ENCODE measurements at places on chromosomes 5 and 9. TPM values are rescaled to one million over a fixed set of nuclear protein-coding genes. Genes with fewer than 3 reads are reported as not detected.
A peak's percentile ranks its signal among the peaks of the same experiment; 100 is the strongest.

Gene HAVCR2
- total RNA-seq = not detected

Gene GPSM1
- 14.2 TPM for total RNA-seq

DNA sequence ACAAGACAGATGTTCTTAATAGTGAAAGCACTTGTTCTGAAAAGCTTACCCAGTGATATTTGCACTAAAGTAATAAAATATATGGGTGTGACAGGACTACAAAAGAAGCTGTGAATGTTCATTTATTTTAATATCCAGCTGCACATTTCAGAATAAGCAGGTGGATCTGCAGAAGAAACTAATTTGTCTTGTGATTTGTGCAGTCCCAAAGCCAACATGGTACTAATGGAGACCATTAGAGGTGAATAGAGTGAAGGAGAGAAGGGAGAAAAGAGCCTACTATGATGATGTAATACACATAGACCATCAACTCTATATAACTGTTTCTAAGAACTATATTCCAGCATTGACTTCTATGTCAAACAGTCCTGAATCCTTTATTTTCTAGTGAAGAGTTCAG lies 362.8 kb downstream of the ISL1 start:
- no peak overlapping the region for H3K27ac ChIP-seq
- no peaks in the 10 kb centered on the region for H3K4me1 ChIP-seq
- no peaks in the 10 kb centered on the region for H3K36me3 ChIP-seq
- H3K27me3 ChIP-seq = no peaks in the 10 kb centered on the region
- DNase-seq = no peak

DNA sequence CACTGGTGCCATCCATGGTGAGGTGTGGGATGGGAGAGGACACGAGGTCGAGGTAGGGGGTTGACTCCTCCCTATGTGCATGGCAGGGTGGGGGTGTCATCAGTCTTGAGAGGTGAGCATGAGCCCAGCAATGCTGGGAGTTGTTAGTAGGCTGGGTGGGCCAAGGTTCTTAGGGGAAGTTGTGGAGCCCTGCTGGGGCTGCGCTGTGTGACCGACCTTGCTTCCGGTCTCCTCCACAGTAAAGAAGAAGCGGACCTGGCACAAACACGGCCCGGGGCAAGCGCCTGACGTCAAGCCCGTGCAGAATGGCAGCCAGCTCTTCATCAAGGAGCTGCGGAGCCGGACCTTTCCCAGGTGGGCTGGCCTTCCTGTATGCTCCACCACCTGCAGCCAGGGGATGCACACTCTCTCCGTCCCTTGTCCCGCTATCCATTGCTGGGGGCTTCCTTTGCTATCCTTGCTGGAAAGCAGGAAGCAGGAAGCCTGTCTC lies 59.8 kb downstream of the PHF2 start:
- no peaks in the 10 kb centered on the region for H3K4me1 ChIP-seq
- no peaks in the 10 kb centered on the region for H3K36me3 ChIP-seq
- no peak overlapping the region for H3K4me3 ChIP-seq
- no peaks in the 10 kb centered on the region for H3K27me3 ChIP-seq
- H3K27ac ChIP-seq = no peak overlapping the region

- H3K36me3 ChIP-seq = no peaks in the 10 kb centered on the region
- no peak overlapping the region for H3K27ac ChIP-seq
- H3K4me1 ChIP-seq = peaks cover 4% of the 10 kb centered on the region
Observed at GRCh38 chr5:115869256-115869795, 27.6 kb downstream of the AP3S1 start.

Gene HMGCR
- 113 TPM for total RNA-seq

DNA sequence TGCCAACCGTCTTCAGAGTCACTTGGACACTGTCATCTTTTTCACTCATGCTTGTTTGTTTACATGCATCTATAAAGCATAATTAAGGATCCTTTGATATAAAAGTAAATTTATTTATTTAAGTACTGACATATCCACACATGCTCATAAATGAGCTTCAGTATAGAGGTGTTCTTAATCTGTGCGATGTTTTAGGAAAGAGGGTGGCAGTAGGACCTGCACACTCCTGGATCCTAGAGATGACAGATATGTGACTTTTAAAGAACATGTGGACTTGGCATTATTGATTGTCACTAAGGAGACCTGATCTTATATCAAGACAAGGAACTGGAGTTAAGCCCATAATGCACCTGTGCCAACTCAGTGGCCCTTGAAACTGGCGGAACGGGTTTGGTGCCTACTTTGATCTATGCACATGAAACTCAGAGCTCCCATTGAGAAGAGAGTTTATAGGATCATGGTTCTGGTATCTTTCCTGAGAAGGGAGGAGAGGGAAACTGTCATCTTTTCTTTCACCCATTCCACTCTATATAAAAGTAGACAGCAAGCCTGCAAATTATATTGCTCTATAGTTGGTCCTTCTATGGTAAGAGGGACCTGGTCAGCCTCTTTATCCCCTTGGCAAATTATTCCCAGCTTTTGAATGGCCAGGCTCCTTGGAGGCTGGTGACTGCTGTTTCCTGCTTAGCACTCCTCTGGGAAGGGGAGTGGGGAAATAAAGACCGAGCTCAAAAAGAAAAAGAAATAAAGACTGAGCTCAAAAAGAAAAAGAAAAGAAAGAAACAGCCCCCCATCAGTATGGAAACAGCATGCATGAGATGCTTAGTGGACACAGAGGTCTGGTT lies 57.8 kb upstream of the LIFR start:
- H3K4me3 ChIP-seq = no peak overlapping the region

DNA sequence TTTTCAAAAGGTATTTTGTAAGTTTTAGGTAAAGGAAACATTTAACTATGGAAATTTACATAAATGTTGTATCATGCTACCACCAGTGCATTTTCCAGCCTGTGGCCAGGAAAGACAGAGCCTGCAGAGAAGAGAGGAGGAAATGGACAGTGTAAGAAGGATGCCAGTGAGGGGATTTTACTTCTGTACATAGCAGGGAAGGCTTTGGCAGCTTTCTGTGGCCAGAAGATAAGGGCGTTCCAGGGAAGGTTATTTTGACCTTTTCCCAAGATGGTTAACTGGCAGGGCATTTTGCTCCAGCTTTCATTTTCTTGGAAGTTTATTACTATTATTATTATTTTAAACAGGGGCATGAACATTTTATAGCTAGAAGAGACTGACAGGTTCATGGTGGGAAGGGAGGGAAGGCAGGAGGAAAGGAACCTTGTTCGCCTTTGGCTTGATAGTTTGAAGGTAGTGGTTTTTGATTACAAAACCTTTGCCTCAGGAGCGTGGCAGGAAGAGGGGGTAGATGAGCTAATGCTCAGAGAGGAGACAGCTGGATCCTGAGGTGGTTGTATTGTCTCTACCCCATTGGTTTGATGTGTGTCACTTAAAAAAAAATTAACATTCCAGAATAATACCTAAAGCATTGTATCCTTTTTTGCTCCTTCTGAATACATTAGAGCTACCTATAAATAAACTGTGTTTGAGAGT lies 4.1 kb downstream of the ISOC1 start:
- H3K27me3 ChIP-seq = no peaks in the 10 kb centered on the region
- no peaks in the 10 kb centered on the region for H3K36me3 ChIP-seq
- DNase-seq = no peak
- peaks cover 8% of the 10 kb centered on the region for H3K4me1 ChIP-seq
- H3K4me3 ChIP-seq = no peak overlapping the region

Gene PCDHB14
- 0.80 TPM for total RNA-seq

DNA sequence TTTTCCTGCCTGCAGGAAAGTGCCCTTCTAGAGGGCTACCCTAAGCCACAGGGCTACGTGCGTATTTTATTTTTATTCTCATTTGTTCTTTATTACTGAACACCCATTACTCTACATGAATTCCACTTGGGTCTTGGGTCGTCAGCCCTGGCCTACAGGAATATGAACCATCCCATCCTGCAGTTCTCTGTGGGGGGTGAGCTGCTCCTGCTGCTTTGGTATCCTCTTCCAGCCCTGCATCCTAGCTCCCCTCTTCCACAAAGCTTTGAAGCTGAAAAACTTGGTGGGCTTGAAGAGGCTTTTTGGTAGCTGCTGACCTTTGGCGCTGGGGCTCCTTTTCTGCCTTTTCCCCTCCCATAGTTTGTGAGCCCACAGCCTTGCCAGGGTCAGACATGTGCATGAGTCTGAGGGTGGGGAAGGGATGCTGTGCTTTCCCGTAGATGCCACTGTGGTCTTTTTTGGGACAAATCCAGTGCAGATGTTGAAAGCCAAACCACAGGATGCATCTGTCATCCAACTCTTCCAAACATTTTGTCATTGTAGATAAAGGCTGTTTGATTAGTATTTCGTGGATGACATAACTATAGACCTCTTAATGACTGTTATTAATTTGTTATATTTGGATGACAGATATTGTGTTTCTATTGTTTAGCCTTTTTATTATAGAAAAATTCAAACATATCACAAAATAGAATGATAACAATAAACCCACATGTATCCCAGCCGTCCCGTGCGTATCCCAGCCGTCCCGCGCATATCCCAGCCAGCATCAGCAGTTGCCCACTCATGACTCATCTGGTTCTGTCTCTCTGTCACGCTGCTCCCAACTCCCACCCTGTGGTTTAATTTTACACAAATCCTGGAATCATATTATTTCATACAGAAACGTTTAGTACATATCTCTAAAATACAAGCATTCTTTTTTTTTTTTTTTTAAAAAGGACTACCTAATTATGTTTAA lies 43.9 kb downstream of the SLC46A2 start:
- H3K4me3 ChIP-seq = no peak overlapping the region
- no peaks in the 10 kb centered on the region for H3K27me3 ChIP-seq
- no peak overlapping the region for H3K27ac ChIP-seq
- H3K4me1 ChIP-seq = no peaks in the 10 kb centered on the region
- H3K36me3 ChIP-seq = no peaks in the 10 kb centered on the region

Gene ENTPD8
- total RNA-seq = 3.9 TPM

DNA sequence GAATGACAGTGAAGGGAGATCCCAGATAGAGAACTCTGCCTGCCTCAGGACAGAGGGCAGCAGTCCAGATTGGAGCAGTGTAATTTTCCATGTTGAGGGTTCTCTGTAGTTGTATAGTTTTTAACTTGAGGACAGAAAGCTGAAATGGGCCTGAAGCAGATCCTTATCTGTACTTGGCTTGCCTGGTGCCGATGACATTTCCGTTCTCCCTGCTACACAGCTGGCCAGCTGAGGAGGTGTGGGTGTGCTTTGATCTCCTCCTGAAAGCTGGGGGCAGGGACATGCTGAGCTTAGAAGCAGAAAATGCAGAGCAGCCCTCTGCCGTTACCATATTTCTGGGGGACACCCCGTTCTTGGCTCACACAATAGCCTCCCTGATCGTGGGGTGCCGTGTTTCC lies 10.5 kb downstream of the GLRX start:
- DNase-seq = no peak
- no peak overlapping the region for H3K4me3 ChIP-seq
- no peaks in the 10 kb centered on the region for H3K4me1 ChIP-seq
- no peaks in the 10 kb centered on the region for H3K27me3 ChIP-seq

- DNase-seq = no peak
- no peaks in the 10 kb centered on the region for H3K27me3 ChIP-seq
- no peak overlapping the region for H3K27ac ChIP-seq
- no peaks in the 10 kb centered on the region for H3K4me1 ChIP-seq
- H3K36me3 ChIP-seq = no peaks in the 10 kb centered on the region
- H3K4me3 ChIP-seq = no peak overlapping the region
Observed at GRCh38 chr5:149429839-149430721, 51.0 kb upstream of the IL17B start.

- peak overlapping the region; percentile 33 for H3K4me3 ChIP-seq
- no peaks in the 10 kb centered on the region for H3K36me3 ChIP-seq
- no peaks in the 10 kb centered on the region for H3K4me1 ChIP-seq
- H3K27me3 ChIP-seq = no peaks in the 10 kb centered on the region
- no peak for DNase-seq
- H3K27ac ChIP-seq = peak overlapping the region; percentile 39
Observed at GRCh38 chr9:107732781-107733522, 243.4 kb upstream of the KLF4 start.

DNA sequence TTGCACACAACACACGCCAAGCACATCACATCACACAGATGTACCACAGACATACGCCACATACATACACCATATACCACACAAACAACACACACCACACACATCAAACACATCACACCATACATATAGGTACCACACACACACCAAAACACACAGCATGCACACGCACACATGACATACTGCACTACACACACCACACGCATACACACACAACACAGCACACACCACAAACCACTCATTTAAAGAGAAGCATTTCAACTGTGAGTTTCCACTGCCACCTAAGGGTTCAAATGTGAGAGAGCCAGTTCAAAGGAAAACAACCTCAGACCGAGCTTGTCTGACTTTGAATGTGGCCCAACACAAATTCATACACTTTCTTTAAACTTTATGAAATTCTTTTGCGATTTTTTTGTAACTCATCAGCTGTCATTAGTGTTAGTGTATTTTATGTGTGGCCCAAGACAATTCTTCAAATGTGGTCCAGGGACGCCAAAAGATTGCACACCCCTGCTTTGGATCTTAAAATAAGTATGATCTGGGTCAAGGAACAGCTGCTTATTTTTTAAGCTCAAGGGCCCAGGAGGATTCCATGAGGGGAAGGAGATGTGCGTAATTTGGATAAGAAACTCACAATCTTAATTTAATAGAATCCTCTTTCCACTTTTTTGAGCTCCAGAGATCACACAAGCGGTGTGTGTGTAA lies 494.6 kb downstream of the GADD45G start:
- peak; percentile 48 for DNase-seq
- H3K36me3 ChIP-seq = no peaks in the 10 kb centered on the region
- H3K27me3 ChIP-seq = no peaks in the 10 kb centered on the region
- H3K4me1 ChIP-seq = no peaks in the 10 kb centered on the region

Gene PLPP7
- total RNA-seq = 3.3 TPM

DNA sequence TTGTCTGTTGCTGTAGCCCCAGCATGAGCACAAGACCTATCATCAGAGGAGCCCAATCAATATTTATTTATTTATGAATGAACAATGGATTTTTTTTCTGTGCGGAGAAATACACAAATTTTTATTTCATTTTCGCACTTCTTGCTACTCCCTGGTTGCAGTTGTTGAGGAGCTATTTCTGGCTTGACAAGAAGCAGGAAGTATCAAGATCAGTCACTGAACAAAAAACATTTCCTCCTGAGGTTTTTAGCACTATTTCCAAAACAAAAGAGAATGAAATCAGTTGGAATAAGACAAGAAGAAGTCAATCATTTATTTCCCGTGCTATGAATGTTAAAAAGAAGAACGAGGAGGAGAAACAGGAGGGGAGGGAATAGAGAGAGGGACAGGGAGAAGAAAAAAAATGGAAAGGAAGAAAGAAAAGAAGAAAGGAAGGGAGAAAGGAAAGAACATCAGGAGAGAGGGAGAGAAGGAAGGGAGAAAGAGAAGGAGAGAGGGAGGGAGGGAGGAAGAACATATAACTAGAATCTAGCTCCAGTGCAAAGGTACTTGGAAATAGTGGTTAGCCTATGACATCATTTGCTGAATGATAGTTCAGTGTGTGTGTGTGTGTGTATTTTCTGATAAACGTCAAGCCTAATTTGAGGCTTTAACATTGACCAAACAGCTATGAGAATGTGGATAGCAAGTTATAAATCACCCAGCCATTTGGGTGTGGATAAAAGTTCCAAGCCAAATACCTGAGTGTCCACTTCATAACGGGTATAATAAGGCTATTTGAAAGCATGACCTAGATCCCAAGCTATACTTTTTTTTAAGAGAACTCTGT lies 586.0 kb downstream of the EBF1 start:
- no peak overlapping the region for H3K4me3 ChIP-seq
- no peaks in the 10 kb centered on the region for H3K36me3 ChIP-seq
- no peaks in the 10 kb centered on the region for H3K27me3 ChIP-seq
- no peak overlapping the region for H3K27ac ChIP-seq
- DNase-seq = no peak
